ENCODE measurements at places on chromosomes 5 and 9.

GRCh38 chr5:6583049-6583880, 49.6 kb downstream of the NSUN2 start:
- no peak for DNase-seq

- no peak for DNase-seq
These were observed 56.9 kb upstream of the RASA1 start for GRCh38 chr5:87210743-87211142.

- DNase-seq, result no peak
These were observed 25.8 kb downstream of the CDC25C start for GRCh38 chr5:138305797-138306196.

- DNase-seq, result no peak
These were observed 14.4 kb upstream of the SLC22A4 start for GRCh38 chr5:132279801-132280200.

GRCh38 chr9:120846251-120846889, 3.6 kb upstream of the PSMD5 start:
- no peak for DNase-seq

DNA sequence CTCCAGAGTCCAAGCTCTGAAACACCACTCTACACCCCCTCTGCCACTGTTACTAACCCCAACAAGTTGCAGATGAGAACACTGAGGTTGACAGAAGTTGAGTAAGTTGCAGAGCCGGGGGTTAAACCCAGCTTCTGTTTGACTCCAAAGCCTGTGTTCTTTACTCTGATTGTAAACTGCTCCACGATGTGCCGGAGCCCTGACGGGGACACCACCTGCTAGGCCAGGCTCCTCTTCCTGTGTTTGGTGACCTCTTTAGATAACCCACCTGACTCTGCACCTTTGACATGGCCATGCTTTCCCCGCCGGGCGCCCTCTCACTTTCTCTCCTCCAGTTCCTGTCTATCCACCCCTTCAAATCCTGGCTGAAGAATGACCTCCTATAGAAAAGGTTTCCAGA, 96.7 kb downstream of the PAX5 start:
- no peak for DNase-seq

GRCh38 chr9:27726244-27727081, 153.2 kb upstream of the C9orf72 start:
- peak; percentile 33 for DNase-seq

DNA sequence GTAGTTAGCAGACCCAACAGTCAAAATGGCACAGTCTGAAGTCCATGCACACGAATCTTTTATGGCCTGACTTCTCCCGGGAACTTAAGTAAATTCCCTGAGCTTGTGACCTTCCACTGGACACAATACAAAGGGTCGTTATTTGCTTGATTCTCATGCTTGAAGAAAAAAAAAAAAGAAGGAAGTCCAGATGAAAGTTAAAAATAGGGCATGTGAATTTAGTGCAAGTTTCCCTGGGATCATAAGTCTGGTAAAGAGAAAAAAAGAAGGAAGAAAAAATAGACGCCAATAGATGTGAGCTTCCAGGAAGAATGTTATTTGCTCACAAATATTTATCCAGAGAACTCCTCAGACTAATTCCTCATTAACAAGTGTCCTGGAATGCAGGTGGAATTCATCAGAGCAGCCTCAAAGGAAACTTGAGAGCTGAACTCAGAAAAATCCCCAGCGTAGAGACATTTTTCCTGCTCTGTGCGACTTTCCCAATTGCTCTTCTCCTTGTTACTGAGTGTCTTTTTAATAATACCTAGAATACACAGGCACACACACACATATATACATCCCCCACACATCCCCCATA, 616.3 kb downstream of the EBF1 start:
- no peak for DNase-seq

GRCh38 chr9:36781533-36781932, 208.8 kb downstream of the MELK start:
- DNase-seq, result no peak

DNA sequence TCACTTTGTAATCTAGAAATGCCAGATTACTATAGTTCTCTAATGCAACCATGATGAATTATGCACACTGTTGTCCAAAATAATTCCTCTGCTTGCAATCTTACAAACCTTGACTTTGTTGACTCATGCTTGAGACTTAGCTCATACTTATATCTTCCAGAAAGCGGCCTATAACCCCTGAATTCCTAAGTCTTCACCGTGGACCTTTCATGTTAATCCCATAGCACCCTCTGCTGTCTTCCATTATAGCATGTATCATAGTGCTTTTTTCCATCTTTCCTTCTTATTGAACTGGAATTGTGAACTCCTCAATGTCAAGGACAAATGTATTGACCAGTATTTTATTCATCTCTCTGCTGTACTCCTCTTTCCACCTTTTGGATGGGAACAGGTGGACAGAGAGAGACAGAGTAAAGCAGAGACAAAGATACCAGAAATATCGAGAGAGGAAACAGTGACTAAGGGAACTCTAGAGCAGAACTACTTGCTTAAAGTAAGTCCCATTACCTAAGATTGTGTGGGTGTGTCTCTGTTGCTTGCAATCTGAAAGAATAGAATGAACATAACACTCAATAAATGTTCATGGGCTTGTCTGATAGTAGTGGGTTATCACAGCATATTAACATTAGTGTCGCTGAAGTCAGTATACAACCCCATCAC, 110.0 kb downstream of the LURAP1L start:
- DNase-seq, result no peak

GRCh38 chr5:133882846-133883245, 85.6 kb downstream of the C5orf15 start:
- no peak for DNase-seq

- DNase-seq, result no peak
These were observed 78.7 kb downstream of the CRB2 start for GRCh38 chr9:123434619-123435240.

- no peak for DNase-seq
These were observed 369.9 kb upstream of the FAM174A start for GRCh38 chr5:100165309-100165708.

- no peak for DNase-seq
These were observed 158.5 kb downstream of the SLIT3 start for GRCh38 chr5:169142264-169142970.

DNA sequence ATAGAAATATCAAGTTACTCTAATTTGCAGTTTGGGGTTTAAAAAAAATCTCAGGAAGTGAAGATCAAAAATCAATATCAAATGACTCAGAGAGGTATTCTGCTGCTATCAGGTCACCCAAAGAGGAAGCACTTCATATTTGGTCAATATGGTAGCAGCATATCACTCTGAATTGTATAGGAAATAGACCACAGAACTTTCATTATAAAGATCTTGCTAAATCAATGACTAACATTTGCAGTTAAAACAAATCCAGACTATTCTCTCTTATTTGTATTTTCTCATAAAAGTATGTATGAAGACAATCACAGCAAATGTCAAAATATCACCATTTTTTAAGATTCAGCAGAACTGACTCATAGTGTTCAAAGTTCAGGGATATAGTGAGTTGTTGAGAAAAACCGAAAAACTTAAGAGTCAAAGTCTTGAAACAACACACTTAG, 105.8 kb upstream of the PCSK1 start:
- no peak for DNase-seq

DNA sequence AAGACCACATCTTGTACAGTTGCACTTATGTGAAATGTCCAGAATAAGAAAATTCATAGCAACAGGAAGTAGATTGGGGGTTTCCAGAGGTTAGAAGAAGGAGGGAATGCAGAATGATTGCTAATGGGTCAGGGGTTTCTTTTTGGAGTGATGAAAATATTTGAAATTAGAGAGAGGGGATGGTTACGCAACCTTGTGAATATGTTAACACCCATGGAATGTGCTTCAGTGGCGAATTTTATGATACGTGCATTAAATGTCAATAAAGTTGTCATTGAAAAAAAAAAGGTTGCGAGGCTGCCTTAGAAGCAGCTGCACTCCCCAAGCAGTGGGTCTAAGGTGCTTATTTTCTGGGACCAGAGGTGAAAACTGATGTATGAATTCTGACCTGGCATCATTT, 64.4 kb upstream of the SUB1 start:
- no peak for DNase-seq

GRCh38 chr5:27748847-27749246, 710.5 kb upstream of the CDH9 start:
- DNase-seq, result no peak

DNA sequence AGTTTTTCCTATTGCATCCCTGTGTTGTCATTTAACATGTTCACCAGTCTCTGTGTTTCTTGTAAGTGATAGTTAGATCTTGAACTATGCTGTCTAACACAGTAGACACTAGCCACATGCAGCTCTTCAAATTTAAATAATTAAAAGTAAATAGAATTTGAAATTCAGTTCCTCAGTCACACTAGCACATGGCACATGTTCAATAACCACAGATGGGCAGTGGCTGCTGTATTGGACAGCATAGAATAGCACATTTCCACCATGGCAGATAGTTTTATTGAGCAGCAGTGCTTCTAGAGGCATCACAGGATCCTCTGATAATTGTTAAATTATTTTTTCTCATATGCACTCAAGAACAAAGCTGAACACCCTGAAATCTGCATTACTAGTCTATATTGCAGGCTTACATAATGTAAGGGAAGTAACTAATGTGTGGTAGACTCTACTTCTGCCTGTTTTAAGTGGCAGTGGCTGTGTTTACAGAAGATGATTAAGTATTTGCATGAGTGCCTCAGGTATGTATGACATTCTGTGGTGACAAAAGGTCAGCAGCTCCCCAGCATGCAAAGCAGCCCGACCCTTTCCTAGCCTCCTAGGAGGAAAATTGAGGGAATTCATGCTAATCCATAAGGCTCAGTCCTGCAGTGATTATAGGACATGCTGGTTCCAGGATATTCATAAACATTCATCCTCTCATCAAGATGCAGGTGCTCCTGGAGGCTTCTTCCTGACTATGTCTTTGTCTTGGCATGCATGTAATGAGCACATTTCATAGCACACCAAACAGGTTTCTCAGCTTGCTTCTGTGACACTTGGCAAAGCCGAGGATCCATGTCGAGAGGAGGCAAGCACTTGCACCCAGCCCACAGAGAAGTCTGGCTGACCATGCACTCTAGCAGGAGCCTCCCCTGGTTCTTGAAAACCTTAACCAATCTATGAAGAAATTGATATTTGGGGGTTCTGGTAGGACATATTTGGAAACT, 45.5 kb downstream of the SH3RF2 start:
- DNase-seq, result no peak

- no peak for DNase-seq
These were observed 1.5 kb downstream of the GGTA1 start for GRCh38 chr9:121498150-121498486.

GRCh38 chr5:31186672-31187267, 6.7 kb upstream of the CDH6 start:
- no peak for DNase-seq

GRCh38 chr9:78676623-78677022, 379.7 kb downstream of the PSAT1 start:
- DNase-seq, result no peak
